T-helper 17 cell (primary cell): ENCODE measurements at places on chromosomes 11 and 22.

DNA sequence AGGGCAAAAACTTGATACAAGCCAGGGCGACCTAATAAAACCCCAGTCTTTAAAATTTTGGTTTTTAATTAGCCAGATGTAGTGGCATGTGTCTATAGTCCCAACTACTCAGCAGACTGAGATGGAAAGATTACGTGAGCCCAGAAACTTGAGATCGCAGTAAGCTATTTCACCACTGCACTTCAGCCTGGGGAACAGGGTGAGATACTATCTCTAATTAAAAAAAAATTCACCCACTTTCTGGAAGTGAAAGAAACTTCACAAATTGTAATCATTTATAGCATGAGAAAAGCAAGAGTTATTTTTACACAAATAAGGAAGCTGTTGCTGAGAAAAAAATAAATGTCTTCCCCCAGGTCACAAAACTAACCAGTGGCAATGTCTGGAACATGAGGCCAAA is 882 bp upstream of the GLYATL2 start:
- no peak for DNase-seq

DNA sequence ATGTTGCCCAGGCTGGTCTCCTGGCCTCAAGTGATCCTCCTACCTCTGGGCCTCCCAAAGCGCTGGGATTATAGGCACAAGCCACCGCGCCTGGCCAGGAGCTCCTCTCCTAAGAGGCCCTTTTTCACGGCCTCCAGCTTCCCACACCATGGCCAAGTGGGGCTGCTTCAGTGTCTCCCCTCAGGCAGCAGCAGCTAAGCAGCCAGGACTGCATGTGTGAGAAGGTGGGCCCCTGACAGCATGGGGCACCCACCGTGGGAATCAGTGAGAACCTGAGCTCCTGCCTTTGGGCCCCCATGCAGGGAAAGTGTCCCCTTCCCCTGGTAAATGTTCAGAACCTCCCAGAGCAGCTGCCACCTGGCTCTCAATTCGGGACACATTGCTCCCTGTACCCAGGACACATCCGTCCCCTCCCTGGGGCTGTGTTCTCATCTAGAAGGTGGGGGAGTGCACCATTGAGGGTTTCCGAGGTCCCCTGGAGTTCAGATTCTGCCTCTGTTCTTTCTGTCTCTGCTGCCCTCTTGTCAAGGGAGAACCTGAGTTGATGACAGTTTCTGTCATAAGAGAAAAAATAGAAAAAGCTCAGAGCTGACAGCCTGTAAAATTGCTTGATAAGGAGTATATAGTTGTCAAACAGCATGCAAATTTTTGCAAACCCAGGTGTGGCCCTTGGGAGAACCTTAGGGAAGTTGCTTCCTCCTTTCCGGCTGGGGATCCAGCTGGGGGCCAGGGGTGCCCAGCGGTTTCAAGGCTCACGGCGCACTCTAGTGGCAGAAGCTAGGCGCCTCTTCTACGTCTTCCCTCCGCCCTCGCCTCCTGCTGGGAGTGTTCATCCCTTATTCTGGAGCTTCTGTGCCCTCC is 29.7 kb downstream of the FAM83F start:
- peak; percentile 41 for DNase-seq

- DNase-seq, result no peak
Observed at GRCh38 chr11:8812438-8812837, 98.6 kb upstream of the AKIP1 start.

DNA sequence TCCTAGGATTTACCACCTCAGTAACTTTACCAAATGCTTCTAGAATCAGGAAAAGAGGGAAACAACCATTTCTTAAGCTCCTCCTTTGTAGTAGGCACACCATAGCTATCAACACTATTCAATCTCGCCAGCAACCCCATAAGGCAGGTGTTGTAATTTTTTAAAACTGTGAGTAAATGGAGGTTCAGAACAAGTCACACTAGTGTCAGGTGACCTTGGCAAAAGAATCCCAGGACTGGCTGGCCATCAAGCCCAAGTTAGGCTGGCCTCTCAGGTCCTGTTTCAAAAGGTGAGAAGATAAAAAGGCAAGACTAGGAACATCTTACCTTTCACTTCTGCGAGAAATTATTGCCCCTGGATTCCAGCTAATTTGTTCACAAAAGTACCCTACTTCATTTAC is 713 bp downstream of the TOP3B start:
- no peak for DNase-seq

DNA sequence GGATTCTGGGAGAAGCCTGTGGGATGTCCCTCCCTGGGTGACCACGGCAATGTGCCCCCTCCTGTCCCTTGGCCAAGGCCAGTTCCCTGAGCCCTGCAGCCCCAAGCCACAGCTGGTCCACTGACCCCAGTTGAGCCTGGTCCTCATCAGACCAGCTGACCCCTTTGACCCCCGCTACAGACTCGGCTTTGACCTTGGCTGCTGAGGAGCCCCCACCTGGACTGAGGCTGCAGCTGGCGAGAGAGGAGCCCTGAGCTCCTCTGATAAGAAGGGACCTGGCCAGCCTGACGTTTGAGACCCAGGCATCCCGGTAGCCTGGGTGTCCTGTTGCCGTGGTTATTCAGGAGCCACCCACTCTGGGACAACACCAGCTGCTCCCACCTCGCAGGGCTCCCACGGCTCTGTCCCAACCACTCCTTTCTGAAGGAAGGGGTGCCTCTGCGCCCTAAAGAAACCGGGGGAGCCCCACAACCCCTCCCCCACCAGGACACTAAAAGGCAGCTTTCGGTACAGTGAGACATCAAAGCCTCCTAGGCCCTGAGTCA is 3.0 kb downstream of the ASCL2 start:
- no peak for DNase-seq
